ENCODE measurements at places on chromosomes 1 and 21.

DNA sequence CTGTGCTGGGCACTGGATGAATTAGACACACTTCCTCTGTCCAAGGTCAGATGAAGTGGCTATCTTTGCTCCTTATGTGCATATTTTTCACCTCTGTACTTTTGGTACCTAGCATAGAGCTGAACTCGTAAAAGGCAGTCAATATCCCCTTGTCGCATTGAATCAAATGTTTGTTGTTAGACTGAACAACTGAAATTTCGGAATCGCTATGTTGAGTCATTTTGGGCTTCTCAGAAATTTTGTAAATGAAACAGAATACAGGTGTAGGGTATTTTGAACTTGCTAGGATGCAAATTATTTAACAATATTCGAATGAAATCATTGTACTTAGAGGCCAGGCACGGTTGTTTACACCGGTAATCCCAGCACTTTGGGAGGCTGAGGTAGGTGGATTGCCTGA lies 48.0 kb downstream of the PDE4B start:
- no peak for DNase-seq

DNA sequence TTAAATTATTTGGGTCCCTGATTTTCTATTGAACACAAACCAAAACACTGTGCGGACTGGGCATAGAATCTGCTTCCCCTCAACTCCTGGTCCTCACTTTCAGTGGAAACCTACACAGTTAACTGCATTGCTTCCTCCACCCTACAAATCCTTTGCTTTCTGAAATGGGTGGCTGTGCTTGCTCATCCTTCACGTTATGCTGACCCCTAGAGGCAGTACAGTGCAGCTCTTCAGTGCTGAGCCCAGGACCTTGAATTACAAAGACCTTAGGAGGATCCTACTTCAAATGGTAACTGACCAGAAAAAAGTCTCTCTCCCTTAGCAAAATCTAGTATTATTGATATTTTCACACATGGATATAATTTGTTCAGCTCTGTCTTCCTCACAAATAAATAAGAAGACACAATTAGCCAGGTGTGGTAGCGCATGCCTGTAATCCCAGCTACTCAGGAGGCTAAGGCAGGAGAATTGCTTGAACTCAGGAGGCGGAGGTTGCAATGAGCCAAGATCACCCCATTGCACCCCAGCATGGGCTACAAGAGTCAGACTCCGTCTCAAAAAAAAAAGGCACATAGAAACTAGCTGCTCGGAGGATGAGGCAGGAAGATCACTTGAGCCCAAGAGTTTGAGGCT lies 63.4 kb upstream of the L1TD1 start:
- peak; percentile 88 for DNase-seq

DNA sequence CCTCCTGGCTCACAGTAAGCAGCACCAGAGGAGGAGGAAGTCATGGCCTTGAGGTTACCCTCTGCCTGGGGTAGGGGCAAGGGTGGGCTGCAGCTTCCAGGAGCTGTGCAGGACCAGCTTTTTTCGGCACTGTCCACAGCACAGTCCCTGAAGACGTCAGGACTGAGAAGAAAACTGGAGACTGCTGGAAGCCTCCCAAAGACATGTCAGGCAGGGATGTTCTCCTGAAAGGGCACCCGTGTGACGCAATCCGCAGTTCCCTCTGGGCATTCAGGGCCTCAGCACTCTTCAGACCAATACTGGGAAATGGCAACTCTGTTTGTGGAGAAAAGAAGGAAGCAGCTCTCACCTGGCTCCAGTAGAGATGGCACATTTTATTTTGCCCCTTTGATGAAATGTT lies 64.8 kb upstream of the TENT5C start:
- no peak for DNase-seq

DNA sequence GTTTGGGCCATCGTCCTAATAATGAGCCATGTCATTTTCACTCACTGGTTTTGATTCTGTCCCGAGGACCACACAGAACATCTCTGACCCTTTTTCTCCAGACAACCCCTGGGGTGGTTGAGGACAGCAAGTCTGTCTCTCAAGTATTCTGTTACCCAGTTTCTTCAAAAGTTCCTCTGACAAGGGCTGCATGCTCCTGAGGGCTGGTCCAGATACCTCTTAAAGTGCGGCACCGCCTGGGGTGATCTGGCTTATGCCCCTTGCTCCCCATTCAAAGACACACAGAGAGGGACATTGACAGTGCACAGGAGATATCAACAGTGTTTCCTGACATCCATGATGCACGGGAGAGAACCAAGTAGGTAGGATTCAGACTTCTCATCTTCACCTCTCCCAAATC lies 132.9 kb upstream of the EDN2 start:
- DNase-seq = no peak

DNA sequence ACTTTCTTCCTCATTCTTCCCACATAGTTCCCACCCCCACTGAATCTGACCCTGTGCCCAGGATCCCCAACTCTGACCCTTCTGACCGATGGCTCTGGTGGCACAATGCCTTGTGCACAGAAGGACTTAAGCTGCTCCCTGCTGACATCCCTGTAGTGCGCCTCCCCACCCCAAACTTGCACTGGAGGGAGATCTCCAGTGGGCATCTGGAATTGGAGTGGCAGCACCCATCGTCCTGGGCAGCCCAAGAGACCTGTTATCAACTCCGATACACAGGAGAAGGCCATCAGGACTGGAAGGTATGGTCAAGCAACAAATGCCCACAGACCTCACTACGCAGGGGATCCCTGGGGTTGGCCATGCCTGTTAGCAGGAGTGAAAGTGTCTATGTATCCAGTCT lies 9.0 kb downstream of the MPL start:
- DNase-seq = no peak

GRCh38 chr1:202798260-202798659 lies 10.0 kb downstream of the KDM5B start:
- DNase-seq = no peak

- no peak for DNase-seq
Measured at GRCh38 chr1:29801003-29801402, 564.7 kb downstream of the PTPRU start.

- no peak for DNase-seq
Measured at GRCh38 chr21:35909456-35910223, 150.7 kb downstream of the SETD4 start.

DNA sequence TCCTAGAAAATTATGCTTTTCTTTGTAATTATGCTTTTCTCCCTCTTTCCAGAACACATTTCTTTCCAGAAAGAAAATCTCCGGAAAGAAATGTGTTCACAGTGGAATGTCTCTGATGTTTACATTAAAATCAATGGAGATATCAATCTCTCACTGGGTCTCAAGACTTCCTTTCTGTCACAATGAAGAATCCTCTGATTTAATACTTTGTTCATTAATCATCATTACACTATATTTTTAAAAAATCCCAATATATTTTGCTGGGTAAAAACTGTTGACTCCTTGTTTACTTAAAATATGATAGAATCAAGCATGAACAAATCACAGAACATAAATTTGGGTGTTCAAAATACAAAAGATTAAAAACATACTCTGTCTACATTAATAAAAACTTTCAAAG lies 26.3 kb upstream of the TGFBR3 start:
- no peak for DNase-seq
